ENCODE measurements at places on chromosomes 7 and 10.
A peak's percentile ranks its signal among the peaks of the same experiment; 100 is the strongest.

DNA sequence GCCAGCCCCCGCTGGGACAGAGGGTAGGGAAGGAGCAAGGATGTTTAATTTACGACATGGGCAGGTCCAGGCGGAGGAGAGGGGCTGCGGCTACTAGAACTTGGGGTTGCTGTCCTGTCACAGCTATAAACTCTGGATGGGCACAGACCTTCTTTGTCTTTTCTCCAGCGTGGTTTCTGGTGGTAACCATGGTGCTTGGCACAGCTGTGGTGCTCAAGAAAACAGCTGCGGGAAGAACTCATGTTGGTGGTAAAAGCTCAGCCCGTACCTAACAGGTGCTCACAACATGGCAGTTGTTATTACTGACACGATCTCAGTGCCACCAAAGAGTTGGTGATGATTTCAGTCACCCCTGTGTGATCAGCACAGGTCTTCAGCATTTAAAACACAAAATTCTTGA lies 13.8 kb downstream of the BAIAP2L1 start:
- no peak for DNase-seq

DNA sequence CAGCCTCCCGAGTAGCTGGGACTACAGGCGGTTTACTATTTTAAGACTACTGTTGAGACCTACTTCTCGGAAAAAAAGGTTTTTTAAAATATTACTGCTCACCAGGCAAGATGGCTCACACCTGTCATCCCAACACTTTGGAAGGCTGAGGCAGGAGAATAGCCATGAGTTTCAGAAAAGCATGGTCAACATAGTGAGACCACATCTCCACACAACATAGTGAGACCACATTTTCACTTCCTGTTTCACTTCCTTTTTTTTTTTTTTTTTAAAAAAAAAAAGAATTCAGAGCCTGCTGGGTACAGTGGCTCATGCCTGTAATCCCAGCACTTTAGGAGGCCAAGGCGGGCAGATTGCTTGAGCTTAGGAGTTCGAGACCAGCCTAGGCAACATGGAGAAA lies 46.5 kb downstream of the SVOPL start:
- DNase-seq, result no peak

- DNase-seq, result no peak
Measured at GRCh38 chr10:44935201-44935965, 24.2 kb upstream of the RASSF4 start.

- DNase-seq, result peak; percentile 50
Measured at GRCh38 chr7:142459551-142459963, 201.7 kb upstream of the PRSS58 start.

DNA sequence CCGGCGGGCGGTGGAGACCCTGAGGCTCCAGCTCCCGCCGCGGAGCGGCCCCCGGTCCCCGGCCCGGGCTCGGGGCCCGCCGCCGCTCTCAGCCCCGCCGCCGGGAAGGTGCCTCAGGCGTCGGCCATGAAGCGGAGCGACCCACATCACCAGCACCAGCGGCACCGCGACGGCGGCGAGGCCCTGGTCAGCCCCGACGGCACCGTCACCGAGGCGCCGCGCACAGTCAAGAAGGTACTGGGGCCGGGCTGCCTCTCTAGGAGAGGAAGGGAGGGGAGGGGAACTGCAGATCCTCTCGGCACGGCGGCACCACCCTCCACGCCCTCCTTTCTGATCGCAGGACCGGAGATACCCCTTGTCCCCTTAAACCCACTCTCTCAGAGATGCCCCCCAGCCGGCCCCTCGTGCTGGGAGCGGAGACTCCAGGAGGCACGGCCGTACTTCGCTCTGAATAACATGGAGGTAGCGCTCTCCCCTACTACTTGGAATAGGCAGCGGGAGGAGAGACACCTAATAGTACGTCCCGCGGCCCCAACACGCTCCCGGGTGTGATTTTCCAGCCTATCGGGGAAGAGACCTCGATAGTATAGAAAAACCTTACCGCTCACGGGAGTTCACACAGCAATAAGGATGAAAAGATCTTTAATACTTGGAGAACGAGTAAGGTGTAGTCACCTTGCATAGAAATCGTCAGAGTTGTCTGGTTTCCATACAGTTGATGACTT lies 538 bp downstream of the AHCYL2 start:
- peak; percentile 55 for DNase-seq

- no peak for DNase-seq
Measured at GRCh38 chr10:64040781-64041180, 519.6 kb downstream of the REEP3 start.

- DNase-seq, result no peak
Measured at GRCh38 chr7:47507522-47507921, 74.4 kb downstream of the TNS3 start.

- no peak for DNase-seq
Measured at GRCh38 chr10:115903207-115903606, 369.8 kb downstream of the GFRA1 start.

DNA sequence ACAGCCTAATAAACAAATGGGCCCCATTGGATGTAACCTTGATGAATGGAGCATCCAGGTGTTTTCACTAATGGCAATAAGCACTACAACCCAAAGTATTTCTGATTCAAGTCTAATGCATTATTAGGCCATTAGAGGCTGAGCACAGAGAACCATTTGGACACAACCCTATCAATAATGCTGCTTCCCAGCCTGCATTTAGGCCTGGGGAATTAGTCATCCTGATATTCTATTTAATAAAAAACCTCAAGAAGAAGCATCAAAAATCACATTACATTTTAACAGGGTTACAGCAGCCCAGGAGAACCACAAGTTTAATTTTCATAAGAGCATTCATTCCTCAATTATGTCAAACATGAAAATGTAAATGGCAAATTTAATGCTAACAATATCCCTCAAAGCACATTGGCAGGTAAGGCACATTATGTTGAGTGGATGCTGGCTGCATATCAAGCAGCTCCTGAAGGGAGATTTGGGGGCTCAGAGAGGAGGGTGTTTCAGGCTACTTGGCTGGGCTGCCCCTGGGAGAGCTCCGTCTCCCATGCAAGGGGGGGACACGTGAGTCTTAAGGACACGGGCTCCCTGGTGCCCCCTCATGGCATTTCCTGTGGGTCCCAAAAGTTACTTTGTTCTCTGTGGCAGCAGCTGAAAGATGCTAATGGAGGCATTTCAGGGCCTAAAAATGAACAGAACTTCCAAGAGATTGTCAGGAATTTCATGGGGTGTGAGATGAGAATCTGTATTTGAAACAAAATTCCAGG lies 143.4 kb downstream of the HERPUD2 start:
- no peak for DNase-seq

- DNase-seq, result no peak
Measured at GRCh38 chr7:17299483-17299991, 1.1 kb downstream of the AHR start.

- no peak for DNase-seq
Measured at GRCh38 chr7:102992509-102992937, 79.7 kb downstream of the LRRC17 start.

DNA sequence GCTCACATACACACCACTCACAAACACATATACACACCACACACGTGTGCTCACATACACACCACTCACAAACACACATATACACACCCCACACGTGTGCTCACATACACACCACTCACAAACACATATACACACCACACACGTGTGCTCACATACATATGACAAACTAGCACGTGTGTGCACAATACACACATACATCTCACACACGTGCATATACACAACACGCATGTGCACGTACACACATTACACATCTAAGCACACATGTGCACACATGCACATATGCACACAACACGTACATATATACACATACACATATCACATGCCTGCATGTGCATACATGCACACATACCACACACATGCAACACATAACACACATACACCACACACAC lies 78.3 kb upstream of the FOXK1 start:
- no peak for DNase-seq

DNA sequence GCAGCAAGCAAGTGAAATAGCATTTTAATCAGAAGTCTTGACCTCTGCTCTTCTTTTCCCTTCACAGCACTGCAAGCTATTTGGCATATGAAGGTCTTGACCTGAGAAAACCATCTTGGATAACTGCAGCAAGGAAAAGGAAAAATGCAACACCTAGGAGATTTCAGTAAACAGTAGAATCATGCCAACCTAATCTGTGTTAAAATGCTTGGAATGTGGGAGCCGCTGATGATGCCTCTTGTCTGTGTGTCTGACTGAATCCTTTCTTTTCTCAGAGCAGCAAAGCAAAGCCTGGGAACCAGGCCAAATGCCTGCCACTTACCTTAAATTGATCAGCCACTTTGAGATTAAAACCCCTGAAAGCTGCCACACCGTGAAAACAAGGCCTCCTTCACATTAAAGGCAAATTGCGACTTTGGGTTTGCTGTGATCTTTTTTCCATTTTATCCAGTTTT lies 80.4 kb upstream of the CDK6 start:
- DNase-seq, result no peak

DNA sequence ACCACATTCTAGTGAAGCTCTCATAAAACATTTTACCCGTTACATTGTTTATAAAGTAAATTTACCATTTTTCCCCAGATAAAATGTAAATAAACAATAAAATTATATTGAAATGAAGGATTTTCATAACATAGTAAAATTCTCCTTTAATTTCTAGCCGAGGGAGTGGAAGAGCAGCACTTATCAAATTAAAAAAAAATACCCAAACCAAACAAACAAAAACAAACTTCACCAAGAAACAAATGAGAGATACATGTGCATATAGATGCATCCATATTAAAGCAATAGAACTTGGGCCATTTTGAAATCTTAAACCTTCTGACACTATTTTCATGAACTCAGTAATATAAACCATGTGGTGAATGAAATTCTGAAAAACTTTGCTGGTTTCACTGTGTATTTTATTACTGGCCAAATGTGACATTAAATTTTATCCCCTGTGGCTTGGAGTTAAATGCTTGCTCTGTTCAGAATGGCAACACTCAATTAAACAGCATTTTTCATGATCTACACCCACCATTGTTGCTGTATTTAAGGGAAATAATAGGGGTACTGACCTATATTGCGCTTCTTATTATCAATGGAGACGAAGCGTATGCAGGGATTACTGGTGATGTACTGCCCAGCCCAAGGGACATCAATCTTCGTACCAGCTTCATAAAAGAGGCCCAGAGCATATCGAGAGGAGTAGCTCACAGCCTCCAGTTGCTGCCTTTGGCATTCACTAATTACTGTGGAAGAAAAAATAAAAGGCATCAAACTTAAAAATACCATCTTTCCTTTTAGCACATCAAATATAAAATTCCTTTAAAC lies 220.9 kb downstream of the RNLS start:
- no peak for DNase-seq

- DNase-seq, result no peak
Measured at GRCh38 chr10:20257422-20257821, 441.2 kb downstream of the PLXDC2 start.

- peak; percentile 87 for DNase-seq
Measured at GRCh38 chr7:99380823-99381663, 6.5 kb downstream of the ARPC1B start.

DNA sequence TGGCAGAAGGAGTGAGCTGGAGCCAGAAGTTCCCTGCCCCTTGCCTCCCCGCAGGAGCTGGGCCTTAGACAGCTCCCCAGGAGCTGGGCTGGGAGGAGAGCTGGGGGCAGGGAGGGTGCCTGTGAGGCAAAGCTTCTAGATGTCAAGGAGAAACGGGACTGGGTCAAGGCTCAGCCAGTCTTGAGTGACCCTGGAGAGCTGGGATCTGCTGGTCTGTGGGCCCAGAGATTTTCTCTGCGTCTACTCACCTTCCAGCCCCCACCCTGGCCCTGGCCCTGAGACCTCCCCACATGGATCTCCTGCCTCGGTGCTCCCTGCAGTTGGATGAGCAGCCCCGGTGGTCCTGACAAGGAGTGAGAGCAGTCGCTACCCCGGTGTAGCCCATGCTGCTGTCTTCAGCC lies 20.3 kb upstream of the SHH start:
- no peak for DNase-seq

GRCh38 chr7:87463982-87464381 lies 11.5 kb downstream of the ABCB4 start:
- DNase-seq, result no peak

DNA sequence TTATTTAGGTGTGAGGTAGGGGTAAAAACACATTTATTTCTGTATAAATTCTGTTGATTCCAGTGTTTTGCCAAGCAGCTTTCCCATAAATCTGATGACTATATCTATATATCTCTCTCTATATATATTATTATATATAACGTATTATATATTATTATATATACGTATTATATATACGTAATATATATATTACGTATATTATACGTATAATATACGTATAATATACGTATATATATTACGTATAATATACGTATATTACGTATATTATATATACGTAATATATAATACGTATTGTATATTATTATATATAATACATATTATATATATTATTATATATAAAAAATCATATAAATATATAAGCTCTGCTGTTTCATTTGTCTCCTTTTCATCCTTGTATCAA lies 163.5 kb downstream of the GPR158 start:
- no peak for DNase-seq

DNA sequence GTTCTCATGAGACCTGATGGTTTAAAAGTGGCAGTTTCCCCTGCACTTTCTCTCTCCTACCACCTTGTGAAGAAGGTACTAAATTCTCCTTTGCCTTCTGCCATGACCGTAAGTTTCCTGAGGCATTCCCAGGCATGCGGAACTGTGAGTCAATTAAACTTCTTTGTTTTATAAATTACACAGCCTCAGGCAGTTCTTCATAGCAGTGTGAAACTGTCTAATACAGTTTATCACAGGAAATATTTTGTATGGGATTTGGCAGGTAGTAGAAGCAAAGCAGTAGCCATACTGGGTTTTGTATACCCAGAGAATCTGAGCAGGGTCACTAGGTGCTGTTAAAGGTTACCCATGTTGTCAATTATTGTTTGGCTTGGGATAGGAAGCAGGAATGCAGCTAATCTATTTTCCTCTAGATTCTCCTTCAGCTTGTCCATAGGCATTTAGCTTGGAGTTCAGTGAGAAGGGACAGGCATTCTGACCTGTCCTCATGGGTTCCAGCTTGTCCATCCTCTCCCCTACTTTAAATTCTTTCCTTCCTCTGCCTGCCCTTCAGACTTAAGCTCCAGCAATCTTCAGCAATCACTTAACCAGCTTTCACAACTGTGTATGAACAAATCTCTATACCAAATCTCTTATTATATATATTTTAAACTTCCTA lies 186.7 kb downstream of the PCLO start:
- no peak for DNase-seq

- no peak for DNase-seq
Measured at GRCh38 chr10:114963908-114964307, 25.9 kb downstream of the TRUB1 start.

DNA sequence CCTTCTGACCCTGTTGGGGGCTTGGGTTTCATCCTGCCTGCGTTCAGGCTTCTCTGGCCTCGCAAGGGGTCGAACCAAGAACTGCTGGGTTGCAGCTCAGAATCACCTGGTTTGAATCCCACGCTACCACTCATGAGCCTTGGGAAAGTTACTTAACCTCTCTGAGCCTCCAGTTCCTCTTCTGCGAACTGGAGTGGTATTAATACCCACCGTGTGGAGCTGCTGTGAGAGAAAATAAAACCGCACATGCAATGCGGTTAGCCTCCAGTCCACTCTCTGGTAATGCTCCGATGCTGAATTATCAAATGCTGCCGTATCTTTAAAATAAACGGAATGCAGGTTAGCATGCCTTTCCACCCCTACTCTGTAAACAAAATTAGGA lies 171.9 kb downstream of the ARHGAP12 start:
- no peak for DNase-seq

GRCh38 chr7:107286751-107287621 lies 118.2 kb downstream of the HBP1 start:
- DNase-seq, result no peak

- DNase-seq, result no peak
Measured at GRCh38 chr10:80590585-80591125, 53.0 kb downstream of the SH2D4B start.

Measured in GM13976 (cell line).